ELR (cell line): ENCODE measurements at places on chromosomes 4 and X.

- DNase-seq = peak; percentile 81
Measured at GRCh38 chrX:136259543-136259942, 8.3 kb upstream of the MAP7D3 start.

DNA sequence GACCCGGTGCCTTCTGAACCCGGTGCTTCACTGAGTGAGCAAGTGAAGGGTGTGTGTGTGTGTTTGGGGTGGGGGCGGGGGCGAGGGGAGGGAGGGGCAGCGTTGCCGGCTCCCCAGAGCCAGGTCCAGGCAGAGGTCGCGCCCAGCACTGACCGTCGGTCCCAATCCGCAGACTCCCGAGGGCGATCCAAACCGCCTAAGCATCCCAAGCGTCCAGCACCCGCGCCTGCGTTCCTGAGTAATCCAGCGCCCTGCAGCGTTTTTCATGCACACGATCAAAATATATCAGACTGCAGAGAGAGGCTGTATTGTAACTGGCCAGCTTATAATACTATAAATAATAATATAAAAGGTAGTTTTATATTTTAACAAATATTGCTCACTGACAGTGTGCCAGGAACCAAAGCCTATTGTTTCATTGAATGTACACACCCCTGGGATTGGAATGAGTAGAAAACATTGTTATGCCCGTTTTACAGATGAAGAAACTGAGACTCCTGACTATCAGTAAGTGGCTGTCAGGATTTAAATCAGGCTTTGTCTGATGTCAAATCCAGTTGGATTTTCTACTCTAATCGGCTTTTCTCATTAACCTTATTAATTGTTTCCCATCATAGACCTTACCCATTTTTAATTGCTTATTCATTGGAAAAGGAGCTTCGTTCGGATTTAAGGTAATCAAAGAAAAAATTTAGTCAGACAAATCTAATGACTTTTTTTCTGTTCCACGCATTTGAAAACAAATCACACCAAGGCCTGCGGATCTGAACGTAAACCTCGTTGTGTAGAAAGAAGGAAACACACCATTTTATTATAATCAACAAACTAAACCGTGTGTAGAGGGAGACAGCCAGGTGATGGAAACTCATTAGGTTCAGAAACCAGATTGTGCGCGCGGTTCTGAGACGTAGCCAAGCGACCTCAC, 4.0 kb upstream of the NKX3-2 start:
- peak; percentile 59 for DNase-seq

DNA sequence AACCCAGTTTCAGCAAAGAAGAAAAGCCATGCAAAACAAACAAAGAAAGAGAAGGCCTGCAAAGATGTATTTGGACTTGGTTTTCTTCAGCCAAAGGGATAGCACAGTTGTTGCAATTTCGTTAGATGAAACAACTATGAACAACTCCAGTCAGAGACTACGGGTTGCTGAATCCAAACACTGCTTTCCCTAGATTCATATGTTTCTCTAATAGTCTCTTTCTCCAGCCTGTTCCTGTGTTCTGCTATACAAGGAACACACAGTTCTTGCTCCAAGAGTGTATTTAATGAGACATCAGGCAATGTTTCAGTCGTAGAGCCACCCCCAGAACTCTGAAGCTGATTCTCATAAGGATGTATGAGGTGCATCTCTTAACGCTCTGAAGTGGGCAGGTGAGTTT, 162.5 kb upstream of the TBL1X start:
- no peak for DNase-seq

DNA sequence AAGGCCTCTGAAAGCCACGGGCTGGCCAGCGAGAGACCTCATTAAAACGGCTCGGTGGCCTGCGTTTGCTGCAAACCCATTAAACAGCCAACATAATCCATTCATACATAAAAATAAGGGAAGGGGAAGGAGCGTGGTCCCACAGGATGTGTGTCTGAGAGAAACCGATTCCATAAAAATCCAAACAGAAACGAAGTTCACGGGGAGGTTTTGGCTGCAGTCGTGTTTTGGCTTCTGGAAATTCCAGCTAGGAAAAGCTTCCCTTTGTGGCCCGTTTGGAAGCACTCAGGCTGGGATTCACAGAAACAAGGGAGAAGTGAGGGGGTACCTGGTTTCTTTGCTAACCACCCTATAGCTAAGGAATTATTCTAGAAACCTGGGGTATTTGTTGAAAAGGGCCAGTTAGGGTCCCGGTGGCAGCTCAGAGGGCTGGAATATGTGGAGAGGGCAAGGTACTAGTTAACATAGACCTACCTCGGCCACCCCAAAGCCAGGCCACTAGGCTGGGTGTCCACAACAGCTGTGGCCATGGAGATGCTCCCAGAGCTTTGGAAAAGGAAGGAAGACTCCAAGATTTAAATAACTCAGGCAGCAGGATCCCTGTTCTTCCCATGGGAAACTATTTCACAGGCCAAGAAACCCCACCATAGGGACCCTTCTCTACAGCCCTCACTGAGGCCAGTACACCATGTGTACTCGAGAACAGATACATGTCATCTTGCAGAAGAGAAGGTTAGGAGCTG, 166.8 kb downstream of the BCOR start:
- DNase-seq = no peak

GRCh38 chr4:47373709-47374108, 89.8 kb downstream of the COMMD8 start:
- DNase-seq = peak; percentile 45

DNA sequence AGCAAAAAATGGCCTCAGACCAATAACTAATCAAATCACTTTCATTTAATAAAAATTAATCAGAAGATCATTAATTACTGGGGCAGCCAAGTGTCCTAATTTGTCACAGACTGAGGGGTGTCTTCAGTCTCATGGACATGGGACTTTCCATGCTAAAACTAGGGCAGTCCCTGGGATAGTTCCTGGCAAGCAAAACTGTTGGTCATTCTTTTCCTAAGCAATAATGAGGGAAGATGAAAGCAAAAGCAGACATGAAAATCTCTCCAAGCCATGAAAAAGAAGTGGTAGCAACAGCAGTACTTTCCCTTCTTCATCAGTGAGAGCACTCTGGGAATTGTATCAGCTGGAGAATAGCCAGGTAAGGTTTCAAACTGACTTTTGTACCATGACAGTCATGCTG, 3.7 kb upstream of the ANTXR2 start:
- DNase-seq = no peak

- DNase-seq = no peak
Measured at GRCh38 chr4:76596713-76597112, 161.7 kb downstream of the SHROOM3 start.

- no peak for DNase-seq
Measured at GRCh38 chrX:17876135-17876534, 15.0 kb upstream of the RAI2 start.

GRCh38 chr4:56648021-56648823, 32.9 kb downstream of the HOPX start:
- DNase-seq = peak; percentile 11

GRCh38 chr4:87390551-87390890, 467 bp downstream of the HSD17B11 start:
- no peak for DNase-seq

DNA sequence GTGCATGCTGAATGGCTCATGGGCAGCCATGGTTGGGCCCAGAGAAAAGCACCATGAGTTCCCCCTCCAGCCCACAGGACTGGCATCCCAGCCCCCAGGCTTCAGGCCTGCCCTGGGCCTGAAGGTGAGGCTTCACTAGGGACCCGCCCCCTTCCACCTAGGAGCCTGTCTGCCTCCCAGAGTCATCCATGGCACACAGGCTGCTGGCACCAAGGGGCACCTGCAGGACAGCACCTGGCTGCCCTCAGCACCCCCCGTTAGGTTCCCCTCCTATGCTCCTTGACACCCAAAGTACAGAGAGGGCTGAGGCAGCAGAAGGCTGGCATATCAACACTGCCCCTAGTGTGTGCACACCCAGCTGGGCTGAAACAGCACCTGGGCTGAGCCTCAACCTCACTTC, 566.7 kb upstream of the PCDH7 start:
- no peak for DNase-seq

GRCh38 chrX:101078716-101079598, at the start of gene TMEM35A:
TMEM35A (plus strand) TSS chrX:101078879; CDS start chrX:101079003, 124 bp downstream.
- peak; percentile 49 for DNase-seq

GRCh38 chrX:57752866-57753265, 72.8 kb upstream of the NLRP2B start:
- no peak for DNase-seq

GRCh38 chr4:138805736-138806135, 209.8 kb upstream of the NOCT start:
- DNase-seq = no peak

- DNase-seq = peak; percentile 9
Measured at GRCh38 chr4:37982736-37983135, 22.5 kb downstream of the PTTG2 start.

DNA sequence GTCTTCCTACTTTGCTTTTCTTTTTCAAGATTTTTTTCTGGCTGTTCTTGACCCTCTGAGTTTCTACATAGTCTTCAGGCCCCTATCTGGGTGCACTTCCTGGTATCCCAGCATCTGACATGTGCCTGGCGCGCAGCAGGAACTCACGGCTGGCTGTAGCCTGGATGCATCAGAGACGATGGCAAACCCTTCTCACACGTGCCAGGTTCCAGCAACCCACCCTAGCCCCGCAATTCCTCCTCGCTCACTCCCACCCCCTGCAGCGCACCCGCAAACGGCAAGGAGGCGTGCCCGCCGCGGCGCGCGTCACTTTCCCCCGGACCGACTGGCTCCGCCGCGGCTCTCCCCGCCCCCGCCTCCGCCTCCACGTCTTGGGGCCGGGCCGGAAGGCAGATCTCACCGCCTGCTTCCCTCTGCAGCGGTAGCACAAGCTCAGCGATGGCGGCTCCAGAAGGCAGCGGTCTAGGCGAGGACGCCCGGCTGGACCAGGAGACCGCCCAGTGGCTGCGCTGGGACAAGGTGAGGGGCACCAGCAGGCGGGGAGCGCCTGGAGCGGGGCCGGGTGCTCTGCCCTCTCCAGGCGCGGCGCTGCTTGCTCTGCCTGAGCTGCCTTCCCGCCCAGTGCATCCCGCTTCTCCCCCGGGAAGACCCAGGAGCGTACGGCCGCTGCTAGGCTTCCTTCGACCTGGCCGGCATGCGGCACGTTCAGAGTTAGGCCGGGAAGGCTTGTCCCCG, at the start of gene PGM2:
Gene PGM2 (plus strand): TSS at position 392 of the 735 bp plus-strand sequence. CDS start 47 bp downstream, at position 439.
- peak; percentile 89 for DNase-seq

- no peak for DNase-seq
Measured at GRCh38 chr4:7003879-7004240, 39.3 kb upstream of the TADA2B start.
